Kidney epithelial cell (primary cell): ENCODE measurements at places on chromosomes 11 and 22.

GRCh38 chr22:35154937-35155387, 89.0 kb downstream of the ISX start:
- peak; percentile 9 for DNase-seq

GRCh38 chr11:3879967-3880542, 24.6 kb downstream of the STIM1 start:
- no peak for DNase-seq

DNA sequence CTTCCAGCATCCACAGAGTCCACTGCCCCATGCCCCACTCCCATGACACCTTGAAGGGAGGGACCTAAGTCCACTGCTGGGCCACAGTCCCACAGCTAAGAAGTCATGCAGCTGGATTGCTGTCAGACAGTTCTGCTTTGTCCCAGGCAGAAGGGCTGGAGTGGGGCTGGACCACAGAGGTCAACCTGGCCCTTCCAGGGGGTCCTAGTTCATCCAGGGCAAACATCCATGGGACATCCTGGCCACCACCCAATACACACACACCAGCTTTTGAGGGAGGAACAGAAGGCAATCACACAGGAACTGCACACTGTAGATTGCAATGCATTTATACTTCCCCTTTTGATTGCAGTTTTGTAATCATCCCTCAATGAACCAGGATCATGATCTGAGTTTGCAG, 11.3 kb upstream of the APOL4 start:
- DNase-seq: no peak

DNA sequence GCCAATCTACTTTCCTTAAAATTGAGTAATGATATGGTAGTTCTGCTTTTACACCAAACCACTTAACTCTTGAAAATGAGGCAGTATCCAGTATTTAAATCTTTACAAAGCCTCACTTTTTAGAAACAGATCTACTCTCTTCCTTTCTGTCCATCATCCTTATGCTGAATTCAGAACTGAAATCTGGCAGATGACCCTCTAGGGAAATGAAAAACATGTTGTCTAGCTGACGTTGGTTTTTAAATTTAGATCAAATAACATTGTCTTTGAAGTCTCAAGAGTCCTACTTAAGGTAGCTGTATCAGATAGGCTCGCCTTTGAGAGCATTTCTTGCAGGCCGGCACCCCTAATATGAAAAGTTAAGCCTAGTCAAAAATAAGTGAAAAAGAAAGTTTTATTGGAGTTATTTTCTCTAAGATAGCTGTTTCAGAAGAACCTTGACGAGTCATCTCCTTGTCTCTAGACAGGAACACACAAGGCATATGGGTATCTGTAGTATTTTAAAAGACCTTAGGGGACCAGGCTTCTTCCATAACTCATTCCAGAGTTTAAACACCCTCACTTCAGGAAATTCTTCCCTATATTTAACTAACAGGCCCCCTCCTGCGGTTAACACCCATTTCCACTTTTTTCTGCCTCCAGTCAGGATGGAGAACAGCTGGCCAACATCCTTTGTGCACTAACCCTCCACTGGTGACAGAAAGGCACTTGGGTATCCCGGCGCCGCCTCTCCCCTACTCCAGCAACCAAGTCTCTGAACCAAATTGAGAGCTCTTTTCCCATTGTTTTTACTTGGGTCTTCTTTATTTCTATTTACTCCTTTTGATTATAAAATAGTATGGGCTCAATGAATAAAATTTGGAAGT, 81.2 kb downstream of the WNT11 start:
- DNase-seq: no peak

GRCh38 chr11:59898650-59899049, 20.1 kb downstream of the OOSP3 start:
- no peak for DNase-seq

DNA sequence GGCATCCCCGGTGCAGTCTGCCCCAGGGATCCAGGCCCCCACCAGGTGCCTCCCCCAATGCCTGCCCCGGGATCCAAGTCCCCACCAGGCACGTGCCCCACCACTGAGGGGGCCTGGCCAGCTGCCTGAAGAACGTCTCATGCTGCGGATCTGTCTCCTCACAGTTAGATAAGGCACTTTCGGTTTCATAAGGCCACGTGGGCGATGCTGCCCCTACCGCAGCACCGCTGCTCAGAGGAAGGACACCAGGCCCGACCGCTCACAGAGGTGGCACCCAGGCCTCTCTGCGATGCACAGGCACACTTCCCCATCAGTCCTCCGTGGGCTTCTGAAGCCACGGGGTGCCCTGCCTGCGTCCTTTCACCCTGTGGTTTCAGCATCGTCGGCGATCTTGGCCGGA, 68.1 kb upstream of the BID start:
- DNase-seq: no peak

DNA sequence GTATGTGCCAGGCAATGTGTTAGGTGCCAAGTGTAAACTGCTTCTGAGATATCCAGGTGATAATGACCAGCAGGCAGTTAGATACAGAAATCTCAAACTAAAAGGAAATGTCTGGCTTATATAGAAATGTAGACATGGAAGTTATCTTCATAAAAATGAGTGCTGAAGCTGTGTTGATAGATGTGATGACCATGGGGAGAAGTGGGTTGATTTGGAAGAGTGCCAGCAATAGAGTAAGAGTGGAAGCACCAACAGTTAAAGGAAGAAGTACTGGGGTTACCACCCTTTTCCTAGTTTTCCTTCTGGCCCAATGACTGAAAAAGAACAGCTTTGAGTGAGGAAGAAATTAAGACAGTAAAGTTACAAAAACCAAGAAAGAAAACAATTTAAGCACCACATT, 68.5 kb downstream of the C2CD3 start:
- DNase-seq: no peak

DNA sequence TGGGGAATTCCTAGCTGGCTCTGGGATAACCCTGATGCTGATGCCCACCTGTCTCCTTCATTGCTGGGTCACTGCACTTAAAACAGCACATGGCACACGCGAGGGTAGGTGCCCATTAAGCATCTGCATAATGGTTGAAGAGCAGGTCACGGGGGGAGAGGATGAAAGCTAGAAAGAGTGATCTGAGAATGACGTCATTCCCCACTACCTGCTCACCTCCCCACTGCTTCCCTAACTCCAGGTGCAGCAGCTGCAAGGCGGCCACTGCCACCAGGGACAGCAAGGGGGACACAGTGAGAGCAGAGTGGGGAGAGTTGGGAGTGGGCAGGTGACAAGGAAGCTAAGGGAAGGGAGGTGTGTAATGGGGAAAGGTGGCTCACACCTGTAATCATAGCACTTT, 27.0 kb downstream of the ADA2 start:
- DNase-seq: no peak

DNA sequence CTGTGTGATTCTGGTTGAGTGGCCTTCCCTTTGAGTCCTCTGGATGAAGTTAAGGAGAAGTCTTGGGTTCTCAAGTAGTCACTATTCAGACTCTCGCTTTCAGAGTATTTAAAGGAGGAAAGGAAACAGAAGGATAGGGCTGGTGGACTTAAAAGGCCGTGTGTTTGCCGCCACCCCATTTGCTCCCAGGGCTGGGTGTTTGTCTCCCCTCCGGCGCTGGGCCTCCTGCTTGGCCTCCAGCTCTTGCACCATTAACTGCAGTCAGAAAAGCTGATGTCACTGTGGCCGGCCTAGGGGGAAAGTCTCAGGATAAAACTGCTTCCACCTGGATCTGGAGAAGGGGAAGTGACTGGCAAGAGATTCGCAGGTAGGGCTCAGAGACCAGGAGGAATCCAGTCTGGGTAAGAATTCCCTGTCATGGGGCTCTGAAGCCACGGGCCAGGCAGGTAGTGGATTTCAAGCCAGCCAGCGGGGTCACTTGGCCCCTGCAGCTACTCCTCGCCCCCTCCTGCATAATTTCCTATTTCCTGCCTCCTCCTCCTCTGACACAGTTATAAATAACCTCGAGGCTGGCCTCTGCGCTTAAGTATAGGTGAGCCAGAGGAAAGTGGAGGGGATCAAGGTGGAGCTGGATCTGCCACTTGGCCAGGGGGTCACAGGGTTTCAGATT, 17.1 kb downstream of the TIMP3 start:
- DNase-seq: no peak

DNA sequence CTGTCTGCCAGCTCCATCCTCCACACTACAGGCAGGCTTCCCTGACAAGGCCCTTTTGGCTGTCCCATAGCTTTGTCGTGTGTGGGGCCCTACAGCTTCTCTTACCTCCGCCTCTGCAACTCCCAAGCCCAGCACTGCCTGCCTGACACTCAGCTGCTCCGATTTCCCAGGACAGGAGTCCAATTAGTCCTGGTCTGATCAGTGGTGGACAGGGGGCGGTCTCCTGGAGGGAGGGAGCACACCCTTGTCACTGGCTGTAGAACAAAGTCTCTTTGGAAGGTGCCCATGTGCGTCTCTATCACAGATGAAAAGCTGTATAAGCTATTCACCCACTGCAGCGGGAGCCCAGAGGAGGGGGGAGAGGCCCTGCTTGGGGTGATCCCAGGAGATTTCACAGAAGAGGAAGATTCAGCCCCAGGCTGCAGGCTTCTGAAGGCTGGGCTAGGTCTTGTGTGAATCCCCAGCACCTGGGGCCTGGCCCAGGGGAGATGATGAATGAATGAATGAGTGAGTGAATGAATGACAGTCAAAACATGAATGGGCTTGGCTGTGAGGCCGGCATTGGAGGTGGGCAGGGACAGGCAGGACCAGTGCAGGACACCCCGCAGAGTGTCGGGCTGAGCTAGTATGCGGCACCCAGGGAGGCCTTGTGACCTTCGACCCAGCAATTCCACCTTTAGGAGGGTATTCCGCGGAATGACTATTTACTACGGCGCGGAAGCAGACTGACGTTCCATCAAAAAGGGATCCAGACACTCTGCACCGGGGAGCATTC, 142.4 kb downstream of the CACNA1I start:
- no peak for DNase-seq

DNA sequence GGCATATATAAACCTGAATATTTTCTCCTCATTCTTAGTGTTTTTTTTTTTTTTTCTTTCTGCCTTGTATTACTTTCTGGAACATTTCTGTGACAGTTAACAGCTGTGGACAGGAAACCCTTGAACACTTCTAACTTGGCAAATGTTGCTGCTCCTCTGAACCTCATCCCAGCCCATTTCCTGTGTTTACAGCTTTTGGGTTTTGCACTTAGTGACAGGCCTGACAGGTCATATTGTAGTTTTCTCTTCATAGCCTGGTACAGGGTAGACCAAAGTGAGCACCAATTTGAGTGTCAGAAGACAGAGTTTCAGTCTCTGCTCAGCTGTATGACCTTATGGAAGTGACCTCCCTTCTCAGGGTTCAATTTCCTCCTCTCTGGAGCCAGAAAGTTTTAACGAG, 91.6 kb downstream of the STIM1 start:
- no peak for DNase-seq

DNA sequence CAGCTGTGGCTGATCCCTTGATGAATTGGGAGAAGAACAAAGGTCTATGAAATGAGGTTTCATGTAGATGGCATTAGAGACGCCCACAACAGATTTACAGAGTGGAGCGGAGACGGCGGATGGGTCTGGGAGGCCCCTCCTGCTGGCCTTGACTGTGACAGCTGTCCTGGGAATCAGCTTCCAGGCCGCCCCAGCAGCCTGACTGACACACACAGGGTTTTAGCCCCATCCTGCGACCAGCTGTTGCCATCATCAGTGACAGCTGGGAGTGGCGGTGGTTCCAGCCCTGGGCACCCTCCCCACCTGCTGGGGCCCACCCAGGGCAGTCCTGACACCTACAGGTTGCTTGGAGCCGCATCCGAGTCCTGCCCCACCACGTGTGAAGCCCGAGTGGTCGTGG, 64.0 kb upstream of the PPP6R3 start:
- no peak for DNase-seq

DNA sequence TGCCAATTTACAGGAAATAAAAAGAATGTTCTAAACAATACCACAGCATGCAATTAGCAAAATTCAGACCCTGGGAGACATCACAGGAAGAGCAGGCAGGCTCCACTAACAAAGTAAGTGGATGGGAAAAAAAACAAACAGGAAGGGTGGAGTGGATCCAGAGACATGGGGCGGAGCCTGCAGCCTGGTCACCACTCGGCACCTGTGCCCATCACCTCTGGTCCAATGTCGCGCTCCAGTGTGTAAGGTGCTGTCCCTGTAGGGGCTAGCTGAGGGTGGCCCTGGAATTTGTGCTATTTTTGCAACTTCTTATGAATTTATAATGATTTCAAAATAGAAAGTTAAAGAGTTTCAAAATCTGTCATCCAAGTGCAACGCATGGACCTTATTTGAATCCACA, 11.0 kb upstream of the MOB2 start:
- no peak for DNase-seq

- DNase-seq: no peak
Measured at GRCh38 chr11:132744771-132745170, 787.5 kb downstream of the OPCML start.

- DNase-seq: peak; percentile 31
Measured at GRCh38 chr11:106644824-106645223, 373.5 kb downstream of the GUCY1A2 start.

DNA sequence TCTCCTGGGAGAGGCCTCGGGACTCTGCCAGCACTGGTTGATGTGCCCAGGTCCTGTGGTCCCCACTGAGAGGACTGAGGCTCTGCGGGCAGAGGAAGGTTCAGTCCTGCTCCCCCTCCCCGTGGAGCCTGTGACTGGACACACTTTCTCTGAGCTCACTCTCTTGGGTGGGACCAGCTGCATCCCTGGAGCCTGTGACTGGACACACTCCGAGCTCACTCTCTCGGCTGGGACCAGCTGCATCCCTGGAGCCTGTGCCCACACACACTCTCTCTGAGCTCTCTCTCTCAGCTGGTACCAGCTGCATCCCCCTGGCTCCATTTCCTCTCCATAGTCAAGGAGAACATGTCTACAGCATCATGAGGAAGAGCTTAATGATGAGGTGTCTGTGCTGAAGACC, 39.5 kb downstream of the TOLLIP start:
- no peak for DNase-seq

DNA sequence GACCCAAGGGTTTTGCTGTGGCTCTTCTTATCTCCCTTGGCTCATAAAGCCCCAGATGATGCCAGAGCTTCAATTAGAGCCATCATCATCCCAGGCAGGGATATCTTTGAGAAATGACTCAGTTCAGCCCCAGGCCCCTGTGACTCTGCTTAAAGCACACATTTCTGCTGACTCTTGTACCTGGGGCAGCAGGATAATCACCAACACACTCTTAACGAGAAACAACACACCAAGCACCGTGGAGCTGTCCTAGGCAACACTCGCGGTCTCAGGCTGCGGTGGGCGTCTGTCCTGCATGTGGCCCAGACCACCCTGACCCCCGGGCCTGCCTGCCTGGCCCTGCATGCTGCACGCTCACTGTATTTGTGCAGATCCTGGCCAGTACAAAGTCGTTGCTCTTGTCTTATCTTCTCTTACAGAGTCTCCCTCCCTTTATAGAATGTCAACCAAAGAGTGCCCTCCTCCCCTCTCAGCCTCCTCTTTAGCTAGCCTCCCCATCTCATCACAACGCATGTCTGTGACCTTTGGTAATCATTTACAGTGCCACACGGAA, 114.2 kb upstream of the PARVA start:
- no peak for DNase-seq
